Right renal pelvis (tissue), 4 donors: ENCODE measurements at places on chromosomes 16 and 17.

DNA sequence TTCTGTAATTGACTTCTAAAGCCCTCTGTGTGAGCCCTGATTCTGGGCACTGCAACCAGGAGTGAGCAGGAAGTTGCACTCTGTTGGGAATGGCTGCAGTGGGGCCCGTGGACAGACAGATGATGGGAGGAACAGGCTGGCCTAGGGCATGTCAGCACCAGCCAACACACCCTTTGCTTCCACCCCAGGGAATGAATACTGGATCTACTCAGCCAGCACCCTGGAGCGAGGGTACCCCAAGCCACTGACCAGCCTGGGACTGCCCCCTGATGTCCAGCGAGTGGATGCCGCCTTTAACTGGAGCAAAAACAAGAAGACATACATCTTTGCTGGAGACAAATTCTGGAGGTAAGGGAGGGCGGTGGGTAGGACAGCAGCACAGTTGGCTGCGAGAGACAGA is 10.8 kb upstream of the LPCAT2 start:
- DNase-seq, result no peak

GRCh38 chr17:10063730-10064241 is 134.6 kb downstream of the GAS7 start:
- no peak for DNase-seq

DNA sequence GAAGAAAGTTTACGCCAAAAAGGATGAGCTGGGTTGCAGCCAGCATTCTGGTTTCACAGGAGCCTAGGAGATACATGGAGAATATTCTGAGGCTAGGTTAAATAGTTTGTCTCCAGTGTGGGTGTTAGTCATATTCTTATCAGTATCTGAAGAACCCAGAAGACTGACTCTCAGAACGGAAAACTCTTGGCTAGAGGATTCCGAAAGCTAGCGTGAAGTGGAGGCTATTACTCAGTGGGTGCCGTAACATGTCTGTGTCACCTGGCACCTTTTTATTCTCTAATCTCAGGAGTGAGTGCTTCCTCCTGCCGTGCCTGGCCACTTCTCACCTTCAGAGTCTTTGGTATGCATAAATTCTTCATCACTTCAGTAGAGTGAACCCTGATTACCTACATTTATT is 199.5 kb downstream of the WWOX start:
- no peak for DNase-seq

- DNase-seq, result no peak
Observed at GRCh38 chr16:1887711-1888354, 15.9 kb upstream of the MEIOB start.

- no peak for DNase-seq
Observed at GRCh38 chr17:47823519-47823918, 1.9 kb upstream of the OSBPL7 start.

GRCh38 chr16:1034230-1035065 is 38.1 kb upstream of the SSTR5 start:
- no peak for DNase-seq

DNA sequence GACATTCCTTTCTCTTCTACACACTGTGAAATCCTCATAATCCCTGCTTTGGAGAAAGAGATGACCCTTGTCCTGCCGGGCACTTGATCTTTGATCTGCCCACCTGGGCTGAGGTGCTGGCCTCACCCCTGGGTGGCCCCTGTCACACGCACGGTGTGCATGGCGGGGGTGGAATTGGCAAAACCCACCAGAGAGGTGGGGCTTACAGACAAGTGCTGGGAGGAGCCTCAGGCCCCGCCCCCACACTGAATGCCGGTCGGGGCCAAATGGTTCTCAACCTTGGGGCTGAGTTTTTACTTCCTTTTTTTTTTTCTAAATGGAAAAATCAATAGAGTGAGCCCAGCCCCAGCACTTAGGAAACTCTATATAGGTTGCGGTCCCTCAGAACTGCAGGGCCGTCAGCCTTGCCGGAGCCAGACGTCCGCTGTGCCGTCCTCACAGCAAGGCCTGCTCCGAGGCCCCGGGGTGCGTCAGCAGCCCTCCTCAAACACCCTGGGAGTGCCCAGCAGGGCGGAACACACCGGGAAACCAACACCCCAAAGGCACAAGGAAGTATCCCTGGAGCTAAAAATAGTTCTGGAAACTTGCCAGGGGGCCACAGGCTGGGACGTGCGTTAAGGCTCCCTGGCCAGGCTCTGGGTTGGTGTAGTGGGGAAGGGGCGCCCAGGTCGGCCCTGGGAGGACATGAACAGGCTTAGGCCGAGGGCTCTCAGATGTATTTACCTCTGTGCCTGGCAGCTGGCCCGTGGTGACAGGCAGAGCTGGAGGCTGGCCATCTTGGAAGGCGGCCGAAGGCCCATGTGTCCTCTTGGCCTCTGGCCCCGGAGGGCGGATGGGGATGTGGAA is 11.0 kb downstream of the GPRC5C start:
- DNase-seq, result no peak

DNA sequence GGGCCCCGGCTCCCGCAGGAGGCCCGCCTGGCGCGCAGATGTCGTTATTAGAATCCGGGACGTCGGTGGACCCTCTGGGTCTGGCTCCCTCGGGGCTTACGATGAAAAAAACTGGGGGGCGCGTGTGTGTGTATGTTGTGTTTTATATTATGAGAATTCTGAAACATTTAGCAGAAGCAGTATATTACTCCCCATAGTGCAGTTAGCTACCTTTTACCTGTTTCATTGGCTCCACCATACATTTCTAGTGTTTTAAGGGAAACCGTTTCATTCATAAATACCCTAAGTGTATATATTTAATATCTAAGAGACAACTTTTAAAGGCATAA is 486 bp upstream of the DNAJA2 start:
- no peak for DNase-seq

DNA sequence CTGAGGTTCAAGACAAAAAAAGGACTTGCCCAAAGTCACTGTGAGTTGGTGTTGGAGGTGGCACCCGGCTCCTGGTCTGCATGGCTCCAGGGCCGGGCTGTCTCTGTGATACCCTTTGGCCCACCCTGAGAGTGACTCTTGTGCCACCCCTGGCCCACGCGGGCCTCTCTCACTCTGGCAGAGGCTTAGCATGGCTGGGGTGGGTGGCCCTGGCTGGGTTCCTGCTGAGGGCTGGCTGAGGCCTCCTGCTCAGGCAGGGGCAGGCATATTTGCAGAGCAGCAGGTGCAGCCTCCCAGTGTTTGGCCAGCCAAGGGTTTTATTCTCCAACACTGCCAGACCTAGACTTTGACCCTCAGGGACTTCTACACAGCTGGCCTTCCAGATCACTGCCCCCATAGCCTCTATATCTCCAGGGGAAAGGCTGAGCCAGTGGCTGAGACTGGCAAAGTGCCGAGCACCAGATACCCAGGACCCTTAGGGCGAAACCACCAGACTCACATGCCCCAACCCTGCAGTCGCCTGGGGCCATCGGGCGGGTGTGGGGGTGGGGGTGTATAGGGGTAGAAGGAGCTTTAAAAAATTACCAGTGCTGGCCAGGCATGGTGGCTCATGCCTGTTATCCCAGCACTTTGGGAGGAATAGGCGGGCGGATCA is 21.5 kb upstream of the ADGRG1 start:
- no peak for DNase-seq

- no peak for DNase-seq
Observed at GRCh38 chr17:48528936-48529682, 1.7 kb downstream of the HOXB1 start.

DNA sequence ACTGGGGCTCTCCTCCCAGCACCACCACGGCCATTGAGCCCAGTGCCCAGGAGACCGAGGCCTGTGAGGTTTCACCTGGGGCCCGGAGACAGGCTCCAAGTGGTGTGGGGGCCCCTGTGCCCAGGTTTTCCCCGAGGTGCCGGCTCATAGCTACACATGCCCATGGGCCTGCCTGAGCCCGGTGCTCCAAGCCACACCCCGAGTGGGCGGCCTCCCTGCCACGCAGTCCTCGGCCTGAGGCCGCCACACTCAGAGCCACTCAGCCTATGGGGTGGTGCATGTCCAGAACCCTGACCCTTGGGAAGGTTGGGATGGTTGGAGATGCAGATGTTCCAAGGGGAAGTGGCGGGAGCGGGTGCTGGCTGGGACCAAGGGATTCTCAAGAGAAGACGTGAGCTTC is 24.1 kb downstream of the JPH3 start:
- no peak for DNase-seq

- DNase-seq, result no peak
Observed at GRCh38 chr17:8995711-8996110, 25.6 kb upstream of the NTN1 start.

DNA sequence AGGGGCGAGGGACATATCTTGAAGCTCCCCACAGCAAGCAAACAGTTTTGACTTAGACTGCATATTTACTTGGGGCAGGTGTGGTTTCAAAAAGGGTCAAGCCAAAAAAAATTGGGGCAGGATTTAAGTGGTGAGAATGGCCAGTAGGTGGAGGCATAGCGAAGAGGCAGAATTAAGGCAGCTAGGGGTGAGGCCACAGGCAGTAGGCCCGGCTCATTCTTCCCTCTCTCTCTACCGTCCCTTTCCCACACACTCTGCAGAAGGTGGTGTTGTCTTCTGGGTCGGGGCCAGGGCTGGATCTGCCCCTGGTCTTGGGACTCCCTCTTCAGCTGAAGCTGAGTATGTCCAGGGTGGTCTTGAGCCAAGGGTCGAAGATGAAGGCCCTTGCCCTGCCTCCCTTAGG is 2.6 kb downstream of the SHBG start:
- no peak for DNase-seq

GRCh38 chr16:29820271-29820701 is at the start of gene MVP:
MVP (plus strand) TSS chr16:29820462; CDS start chr16:29830550, 10,088 bp downstream.
- DNase-seq, result no peak

DNA sequence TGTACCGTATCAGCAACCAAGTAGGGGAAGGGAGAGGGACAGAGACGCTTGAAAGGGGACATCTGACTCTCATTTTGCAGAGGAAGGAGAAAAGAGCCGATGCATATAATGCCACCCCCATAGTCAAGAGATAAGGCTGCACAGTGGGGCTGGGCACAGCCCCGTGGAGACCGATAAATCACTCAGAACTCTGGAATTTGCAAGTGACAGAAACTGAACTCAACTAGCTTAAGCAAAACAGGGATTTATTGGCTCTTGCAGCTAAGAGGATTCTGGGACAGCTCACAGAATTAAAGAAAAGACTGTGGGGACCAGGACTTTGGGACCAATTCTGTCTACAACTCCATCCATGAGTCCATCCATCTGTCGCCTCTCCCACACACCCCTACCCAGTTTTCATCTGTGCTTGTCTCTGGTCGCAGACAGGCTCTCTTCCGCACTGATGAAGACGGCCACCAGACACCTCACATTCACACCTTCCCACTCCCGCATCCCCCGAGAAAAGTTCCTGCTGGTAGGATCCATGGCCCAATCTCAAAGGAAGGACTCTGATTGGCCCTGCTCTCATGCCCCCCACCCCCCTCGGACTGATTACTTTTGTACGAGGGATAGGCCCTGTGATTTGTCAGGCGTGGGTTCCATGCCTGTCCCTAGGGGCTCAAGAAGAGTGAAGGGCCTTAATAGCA is 105.9 kb upstream of the RPL38 start:
- peak; percentile 55 for DNase-seq

- no peak for DNase-seq
Observed at GRCh38 chr16:57892041-57892440, 78.9 kb downstream of the CNGB1 start.

DNA sequence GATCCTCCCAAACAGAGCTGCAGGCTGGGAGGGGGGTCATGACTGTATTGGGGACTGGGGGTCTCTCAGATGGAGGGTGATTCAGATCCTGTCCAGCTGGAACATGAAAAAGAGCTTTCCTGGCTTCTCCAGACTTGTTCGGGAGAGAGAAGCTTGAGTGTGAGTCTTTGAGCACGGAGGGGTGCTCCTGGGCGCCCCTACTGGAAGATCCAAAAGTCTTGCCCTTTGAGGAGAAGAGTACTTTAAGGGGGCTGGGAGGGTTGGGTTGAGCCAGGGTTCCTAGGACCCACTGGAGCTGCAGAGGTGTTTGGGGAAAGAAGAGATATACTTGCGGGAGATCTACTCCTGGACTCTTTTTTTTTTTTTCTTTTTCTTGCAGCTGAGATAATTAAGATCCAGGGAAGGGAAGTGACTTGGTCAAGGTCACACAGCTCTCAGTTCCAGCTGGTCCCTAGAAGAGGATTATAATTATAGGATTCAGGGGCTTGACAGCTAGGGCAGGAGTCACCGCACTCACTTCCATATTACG is 8.4 kb downstream of the RARA start:
- DNase-seq, result no peak

DNA sequence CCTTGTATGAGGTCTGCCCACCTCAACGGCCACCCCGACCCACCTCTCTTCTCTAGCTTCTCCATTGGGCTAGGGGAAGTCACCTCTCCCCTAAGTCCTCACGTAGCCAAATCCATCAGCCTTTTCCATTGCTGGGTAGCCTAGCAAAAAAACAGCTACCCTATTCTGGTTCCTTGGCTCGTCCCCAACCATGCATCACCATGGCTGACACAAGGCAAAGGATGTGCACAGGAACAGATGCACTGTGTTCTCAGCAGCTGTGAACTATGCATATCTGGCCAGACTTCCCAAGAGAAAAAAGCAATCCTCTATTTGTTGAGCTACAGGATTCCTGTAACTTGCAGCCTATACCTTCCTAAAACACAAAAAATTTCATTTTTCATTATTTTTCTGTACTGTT is 22.0 kb upstream of the FLCN start:
- DNase-seq, result no peak

DNA sequence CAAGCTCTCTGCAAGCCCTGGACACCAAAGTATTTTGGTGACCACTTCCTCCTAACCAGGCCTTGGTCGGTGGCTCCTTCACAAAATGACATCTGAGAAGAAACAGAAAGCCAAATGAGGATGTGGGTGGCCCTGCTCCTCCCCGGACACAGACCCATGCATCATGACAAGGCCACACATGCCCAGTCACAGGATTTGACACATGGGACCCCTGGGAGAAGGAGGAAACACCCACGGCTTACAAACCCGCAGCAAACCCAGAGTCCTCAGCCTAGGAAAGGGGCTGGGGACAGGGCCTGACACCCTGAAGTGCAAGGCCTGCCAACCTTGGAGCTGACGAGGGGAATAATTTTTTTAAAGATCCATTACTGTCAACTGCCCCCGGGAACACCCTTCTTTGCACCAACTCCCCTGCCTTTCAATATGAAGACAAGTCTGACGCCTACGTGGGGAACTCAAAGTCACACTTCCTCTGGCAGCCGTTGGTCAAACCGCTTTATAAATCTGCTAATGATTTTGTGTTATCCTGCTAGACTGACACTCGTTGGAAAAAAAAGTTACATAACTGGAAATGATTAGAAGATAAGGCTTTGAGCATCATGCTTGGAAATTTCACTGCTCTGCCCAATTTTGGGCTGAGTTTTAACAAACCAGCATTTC is 41.3 kb downstream of the GAS7 start:
- DNase-seq, result no peak

GRCh38 chr16:21589551-21589950 is 9.8 kb upstream of the METTL9 start:
- DNase-seq, result no peak
